ENCODE measurements at places on chromosomes 12 and 14.
A peak's percentile ranks its signal among the peaks of the same experiment; 100 is the strongest.

DNA sequence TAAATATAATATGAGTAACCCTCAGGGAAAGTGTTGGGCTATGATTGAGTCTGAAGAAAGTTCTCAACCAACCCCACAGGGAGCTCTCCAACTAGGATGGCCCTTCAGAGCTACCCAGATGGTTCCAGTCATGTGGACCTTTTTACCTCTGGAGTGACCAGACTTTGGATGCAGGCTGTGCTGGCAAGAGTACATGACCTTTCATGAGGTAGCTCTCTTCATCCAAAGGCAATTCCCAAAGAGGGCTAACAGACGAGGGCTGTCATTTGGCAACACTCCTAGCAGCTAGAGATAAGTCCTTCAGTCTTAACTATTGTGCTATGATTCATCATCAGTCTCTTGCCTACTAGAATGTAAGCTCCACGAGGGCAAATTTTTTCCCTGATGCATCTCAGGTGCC is 75.4 kb downstream of the DUSP6 start:
- no peak for DNase-seq

GRCh38 chr12:124747426-124748161 is 116.1 kb downstream of the SCARB1 start:
- no peak for DNase-seq

GRCh38 chr12:119659289-119659897 is 8.5 kb upstream of the PRKAB1 start:
- DNase-seq, result peak; percentile 56

- DNase-seq, result no peak
Observed at GRCh38 chr14:32217301-32217700, 14.2 kb upstream of the RNU6-8 start.

- DNase-seq, result no peak
Observed at GRCh38 chr14:67151082-67151666, 38.1 kb upstream of the GARIN2 start.

DNA sequence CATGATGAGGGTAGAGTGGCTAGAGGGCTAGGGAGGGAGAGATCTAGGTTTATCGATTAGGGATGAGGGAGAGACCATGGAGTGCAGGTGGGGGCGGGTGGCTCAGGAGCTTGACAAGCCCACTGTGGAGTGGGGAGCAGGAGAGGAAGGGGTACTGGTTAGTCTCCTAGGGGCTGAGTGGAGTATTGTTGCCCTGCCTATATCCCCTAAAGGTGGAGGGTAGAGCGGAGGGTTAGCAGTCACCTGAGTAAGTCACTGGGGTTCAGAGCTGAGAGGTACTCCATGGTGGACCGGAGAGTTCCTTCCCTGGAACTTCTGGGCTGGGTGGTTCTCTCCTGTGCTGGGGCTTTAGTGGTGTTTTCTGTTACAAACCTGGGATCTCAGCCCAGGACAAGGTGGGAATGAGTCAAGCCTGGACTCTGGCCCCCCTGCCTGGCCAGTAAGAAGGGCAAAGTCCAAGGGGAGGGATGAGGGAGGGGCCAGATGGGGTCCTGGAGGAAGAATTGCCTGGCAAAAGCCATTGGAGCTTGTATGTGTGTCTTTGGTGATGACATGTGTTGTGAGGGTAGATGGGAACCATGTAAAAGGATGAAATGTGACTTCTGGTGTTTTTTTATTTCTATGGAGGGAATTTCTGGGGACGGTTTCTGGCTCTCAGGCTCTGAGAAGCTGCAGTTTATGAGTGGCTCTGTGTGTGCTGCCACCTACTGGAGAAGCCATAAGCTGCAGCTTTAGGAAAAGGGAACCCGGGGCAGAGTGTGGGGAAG is at the start of gene CIDEB:
CIDEB (minus strand) TSS at position 403 of the 767 bp plus-strand sequence; CDS start at position 284, 119 bp downstream.
- DNase-seq, result peak; percentile 66

GRCh38 chr14:22070119-22070982 is 396.7 kb upstream of the OR4E1 start:
- peak; percentile 49 for DNase-seq

DNA sequence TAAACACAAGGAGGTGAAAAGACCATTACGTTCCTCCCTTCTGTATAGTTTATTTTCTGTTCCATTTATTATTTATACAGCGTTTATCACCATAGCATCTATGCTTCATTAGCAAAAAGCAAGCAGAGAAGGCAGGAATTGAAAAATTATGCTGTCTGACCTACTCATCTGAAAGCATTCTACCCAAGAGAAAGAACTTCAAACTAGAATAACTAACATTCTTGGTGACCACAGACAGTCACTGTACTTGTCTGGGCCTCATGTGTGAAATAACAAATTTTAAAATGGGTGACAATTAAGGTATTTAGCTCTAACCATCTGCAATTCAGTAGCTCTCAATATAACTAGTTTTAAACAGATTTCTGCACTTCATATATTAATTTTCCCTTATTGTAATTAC is 29.3 kb upstream of the PDE3A start:
- DNase-seq, result no peak

DNA sequence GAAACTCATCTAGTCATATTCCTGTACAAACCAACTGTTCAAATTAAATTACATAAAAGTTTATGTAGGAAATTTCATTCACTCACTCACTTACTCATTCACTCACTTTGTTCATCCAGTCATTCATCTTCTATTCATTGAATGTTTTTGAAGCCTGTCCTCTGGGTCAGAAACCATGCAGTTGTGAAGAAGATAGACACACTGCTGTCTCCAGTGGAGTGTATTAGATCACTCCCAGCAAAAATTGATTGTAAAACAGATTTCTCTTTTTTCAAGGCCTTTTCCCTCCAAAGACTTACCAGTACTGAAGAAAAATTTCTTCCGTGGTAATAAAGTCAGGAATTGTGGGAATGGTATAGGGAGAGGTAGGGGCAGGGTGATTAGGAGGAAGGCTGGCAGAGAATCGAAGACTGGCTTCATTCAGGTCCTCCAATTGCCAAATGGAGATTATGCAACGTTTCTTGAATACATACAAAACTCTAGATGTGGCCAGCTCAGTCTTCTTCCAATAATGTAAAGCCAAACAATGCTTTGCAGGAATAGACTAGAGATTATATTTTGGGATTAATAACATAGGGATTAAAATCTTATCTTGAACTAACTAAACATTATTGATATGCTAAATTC is 9.1 kb downstream of the LRRK2 start:
- DNase-seq, result no peak

DNA sequence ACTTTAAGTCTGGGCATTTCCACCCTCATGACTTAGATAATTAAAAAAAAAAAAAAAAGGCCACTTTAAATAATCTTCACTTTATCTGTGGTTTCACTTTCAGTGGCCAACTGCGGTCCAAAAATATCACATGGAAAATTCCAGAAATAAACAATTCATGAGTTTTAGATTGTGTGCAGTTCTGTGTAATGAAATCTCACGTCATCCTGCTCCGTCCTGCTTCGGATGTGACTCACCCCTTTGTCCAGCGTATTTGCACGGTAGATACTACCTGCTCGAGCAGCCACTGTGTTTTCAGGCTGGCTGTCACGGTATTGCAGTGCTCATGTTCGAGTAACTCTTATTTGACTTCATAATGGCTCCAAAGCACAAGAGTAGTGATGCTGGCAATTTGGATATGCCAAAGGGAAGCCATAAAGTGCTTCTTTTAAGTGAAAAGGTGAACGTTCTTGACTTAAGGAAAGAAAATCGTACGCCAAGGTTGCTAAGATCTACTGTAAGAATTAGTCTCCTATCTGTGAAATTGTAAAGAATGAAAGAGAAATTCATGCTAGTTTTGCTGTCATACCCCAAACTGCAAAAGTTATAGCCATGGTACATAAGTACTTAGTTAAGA is 2.4 kb downstream of the E2F7 start:
- no peak for DNase-seq

GRCh38 chr12:45498645-45499044 is 230.9 kb upstream of the ARID2 start:
- no peak for DNase-seq

DNA sequence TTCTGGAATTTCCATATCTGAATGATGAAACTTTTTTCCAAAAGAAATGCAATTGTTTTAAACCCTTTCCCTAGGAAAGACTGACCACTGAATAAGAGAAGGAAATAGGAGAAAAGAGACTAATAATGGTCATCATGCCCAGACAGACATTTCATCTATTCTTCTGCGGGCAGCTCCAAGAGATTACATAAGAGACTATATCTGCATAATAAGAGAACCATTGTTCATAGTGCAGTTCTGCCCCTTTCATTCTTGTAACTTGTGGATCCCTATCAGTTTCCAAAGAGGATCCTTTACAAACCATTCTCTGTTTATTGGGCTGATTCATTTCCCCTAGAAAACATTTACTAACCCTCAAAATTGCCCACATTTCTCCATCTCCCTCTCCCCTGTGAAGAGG is 197.8 kb downstream of the FSCB start:
- DNase-seq, result no peak

DNA sequence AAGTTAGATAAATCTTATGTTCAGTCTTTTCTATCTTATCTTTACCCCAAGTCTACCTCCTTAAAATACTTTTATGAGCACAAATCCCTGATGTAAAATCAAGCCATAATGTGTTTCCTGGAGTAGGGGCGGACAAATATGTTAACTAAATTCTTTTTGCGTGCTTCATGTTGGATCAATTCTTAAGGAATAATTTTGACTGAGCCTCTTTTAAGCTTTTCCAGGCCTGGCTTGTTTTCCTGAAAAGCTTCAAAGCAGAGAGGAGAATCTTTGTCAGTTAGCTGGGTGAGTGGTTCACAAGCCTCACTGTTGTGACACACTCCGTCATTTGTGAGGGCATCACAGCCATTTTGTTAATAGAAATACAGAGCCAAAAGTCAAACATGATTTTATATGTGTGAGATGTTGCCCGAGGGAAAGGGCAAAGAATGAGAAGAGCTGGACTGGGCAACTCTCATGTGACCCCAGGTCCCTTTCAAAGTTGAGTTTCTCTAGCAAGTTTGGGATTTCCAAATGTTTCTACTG is 468.9 kb downstream of the RGS6 start:
- DNase-seq, result no peak

GRCh38 chr12:91009319-91009950 is 4.7 kb upstream of the EPYC start:
- DNase-seq, result no peak

DNA sequence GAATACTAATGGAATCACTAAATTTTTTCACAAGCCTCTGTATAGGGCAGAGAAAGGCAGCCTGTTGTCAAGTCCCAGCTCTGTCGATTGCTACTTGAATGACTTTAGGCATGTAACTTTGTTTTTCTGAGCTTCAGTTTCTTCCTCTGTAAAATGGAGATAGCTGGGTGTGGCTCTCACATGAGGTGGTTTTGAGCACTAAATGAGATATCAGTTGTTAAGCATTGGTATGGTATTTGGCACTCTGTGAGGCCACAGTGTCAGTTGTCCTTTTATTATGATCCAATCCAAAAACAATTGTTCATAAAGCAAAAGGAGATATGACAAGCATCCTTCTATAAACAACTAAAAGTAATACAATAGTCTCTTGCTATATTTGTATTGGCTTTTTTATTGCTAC is 120.6 kb downstream of the DUSP6 start:
- DNase-seq, result no peak

DNA sequence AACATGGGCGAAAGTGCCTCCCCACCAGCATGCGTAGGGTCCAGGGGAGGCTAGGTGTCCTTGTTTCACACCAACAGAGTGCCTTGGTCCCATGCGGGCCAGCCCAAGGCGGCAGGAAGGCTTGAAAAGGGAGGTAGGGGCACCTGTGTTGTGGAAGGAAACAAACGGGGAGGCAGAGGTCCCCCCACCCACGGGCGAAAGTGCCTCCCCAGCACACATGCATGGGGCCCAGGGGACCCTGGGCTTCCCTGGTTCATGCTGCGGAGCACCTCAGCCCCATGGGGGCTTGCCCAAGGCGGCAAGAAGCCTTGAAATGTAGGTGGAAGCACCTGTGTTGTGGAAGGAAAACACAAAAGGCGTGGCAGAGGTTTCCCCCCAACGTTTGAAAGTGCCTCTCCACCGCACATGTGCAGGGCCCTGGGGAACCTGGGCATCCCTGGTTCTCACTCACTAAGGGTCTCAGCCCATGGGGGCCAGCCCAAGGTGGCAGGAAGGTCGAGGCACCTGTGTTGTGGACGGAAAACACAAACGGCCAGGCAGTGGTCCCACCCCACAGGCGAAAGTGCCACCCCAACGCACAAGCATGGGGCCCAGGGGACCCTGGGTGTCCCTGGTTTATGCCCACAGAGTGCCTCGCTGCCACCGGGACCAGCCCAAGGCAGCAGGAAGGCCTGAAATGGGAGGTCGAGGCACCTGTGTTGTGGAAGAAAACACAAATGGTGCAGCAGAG is 374.7 kb downstream of the ALG10 start:
- DNase-seq, result no peak

- no peak for DNase-seq
Observed at GRCh38 chr12:120412421-120412820, 25.5 kb upstream of the COX6A1 start.

DNA sequence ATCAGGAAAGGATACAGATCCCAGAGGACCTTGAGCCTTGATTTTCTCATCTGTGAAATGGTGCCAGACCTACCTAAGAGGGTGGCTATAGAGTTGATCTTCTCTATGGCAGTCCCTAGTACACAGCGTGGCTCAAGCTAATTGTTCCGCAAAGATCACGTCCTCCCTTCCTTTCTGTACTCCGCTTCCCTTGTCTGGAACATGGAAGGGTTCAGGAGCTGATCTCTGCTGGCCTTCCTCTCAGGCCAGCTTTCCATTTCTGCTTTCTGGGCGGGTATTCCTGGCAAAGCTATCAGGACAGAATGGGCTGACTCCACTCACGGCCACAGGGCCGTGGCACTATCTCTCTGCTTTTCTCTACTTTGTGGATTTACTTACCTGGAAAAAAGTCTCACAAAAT is 6.5 kb downstream of the CAMKK2 start:
- DNase-seq, result no peak

DNA sequence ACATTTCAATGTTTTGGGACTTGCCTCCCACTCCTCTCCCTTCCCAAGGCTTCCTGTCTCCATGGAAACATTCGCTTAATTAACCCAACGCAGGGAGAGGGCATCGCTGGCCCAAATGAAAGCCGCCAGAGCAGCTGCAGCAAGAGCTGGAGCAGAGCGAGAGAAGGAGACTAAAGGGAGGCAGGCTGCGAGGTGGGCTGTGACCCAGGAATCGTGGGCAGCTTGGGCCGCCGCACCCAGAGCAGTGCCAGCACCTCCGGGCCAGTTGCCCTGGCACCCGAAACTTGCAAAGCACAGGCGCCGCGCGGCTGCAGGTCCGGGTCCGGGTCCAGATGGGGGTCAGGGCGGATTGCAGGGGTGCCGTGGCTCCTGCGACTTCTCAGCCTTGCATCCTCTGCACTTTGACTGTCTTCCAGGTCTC is 43.5 kb upstream of the PTPRQ start:
- DNase-seq, result no peak
